LHCN-M2 (cell line): ENCODE measurements at places on chromosomes 5 and 9.

GRCh38 chr9:16499892-16500291, 370.6 kb downstream of the BNC2 start:
- no peak for DNase-seq

DNA sequence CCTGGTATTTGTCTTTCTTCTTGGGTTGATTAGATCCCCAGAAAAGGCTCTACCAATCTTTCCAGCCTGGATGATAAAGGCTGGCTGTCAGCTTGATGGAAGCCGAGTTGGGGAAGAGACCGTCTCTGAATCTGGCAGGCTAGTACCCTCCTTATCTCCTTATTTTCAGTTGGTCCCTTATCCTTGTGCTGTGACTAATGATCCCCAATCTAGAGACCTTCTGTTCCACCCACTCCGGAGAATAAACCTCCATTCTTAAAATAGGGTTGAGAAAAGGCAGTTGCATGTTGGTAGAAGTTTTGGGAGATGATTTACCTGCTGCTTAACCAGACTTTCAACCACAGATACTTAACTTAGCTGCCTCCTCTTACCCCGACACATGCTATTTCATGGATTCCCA, 52.3 kb downstream of the PRKACG start:
- no peak for DNase-seq

GRCh38 chr5:94240993-94241651, 377.3 kb downstream of the KIAA0825 start:
- DNase-seq = peak; percentile 54

GRCh38 chr5:98309785-98310598, 463.5 kb upstream of the RGMB start:
- DNase-seq = peak; percentile 100

- no peak for DNase-seq
Measured at GRCh38 chr5:74502479-74502950, 138.0 kb downstream of the ENC1 start.

GRCh38 chr9:116102596-116102995, 51.0 kb upstream of the PAPPA start:
- DNase-seq = no peak

DNA sequence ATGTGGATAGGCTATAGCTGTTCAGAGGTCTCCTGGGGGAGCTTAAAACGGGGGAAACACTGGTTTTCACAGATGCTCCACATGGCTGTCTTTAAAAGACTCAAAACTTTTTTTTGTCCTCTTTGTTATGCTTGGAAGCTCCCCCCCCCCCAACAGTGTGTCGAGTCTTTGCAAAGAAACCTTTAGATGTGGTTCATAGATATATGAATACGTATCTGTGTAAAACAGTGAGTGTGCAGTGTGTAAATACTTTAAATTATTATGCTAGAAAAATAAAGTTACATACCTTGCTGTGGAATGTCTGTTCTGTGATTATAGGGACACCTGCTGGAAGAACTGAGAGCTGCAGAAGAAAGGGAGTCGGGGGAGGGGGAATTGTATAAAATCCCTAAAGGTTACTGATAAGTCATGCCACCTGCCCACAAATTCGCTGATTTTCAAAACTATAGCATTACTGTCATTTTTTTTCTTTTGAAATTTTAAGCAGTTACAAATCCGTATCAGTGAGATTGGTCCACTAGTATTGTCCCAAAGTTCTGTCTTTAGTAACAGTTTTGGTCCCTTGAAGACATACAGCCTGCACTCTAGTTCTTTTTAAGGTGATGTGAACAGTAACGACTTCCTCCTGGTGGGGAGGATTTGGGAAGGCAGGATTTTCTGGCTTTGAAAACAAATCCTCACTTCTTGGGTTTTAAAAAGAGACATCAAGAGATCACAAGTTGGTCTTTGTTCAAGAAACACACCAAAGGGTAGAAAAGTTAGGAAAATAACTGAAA, 22.9 kb downstream of the RGMB start:
- peak; percentile 72 for DNase-seq

GRCh38 chr5:149988126-149988525, 12.3 kb downstream of the TIGD6 start:
- DNase-seq = no peak

DNA sequence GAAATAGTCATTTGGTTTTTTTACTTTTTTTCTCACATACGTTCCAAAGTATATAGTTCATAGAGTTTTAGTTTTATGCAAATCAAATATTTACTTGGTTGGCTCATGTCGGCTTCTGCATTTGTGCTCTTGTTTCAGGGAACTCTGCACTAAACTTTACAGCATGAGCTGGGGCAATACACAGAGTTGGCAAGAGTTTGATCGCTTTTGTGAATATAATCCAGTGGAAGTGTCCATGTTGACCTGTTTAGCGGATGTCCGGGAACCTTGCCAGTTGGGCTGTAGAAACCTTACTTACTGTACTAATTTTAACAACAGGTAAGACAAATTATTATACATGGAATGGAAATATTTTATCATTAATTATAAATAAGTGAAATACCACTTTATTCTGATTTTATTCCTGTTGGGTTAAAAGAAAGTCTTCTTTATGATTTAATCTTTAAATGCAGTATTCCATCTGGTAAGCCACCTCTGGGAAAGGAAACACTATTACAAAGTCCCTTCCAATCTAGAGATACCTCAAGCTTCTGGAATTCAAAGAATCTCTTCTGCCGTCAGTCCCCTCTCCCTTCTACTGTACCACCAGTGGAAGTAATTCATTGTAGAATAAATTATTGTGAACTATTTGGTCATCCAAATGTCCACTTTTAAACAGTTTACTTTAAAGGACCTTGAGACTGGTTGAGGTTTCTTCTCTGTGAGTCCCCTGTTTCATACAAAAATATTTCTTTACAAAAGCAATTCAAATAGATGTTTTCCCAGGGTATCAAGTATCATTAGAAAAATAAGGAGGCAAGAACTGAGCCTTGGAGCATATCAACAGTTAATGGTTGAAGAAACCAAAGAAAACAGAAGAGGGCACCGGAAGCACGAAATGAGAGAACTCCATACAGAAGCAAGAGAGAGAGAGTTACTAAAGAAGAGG, 45.2 kb upstream of the GLIPR2 start:
- peak; percentile 62 for DNase-seq

DNA sequence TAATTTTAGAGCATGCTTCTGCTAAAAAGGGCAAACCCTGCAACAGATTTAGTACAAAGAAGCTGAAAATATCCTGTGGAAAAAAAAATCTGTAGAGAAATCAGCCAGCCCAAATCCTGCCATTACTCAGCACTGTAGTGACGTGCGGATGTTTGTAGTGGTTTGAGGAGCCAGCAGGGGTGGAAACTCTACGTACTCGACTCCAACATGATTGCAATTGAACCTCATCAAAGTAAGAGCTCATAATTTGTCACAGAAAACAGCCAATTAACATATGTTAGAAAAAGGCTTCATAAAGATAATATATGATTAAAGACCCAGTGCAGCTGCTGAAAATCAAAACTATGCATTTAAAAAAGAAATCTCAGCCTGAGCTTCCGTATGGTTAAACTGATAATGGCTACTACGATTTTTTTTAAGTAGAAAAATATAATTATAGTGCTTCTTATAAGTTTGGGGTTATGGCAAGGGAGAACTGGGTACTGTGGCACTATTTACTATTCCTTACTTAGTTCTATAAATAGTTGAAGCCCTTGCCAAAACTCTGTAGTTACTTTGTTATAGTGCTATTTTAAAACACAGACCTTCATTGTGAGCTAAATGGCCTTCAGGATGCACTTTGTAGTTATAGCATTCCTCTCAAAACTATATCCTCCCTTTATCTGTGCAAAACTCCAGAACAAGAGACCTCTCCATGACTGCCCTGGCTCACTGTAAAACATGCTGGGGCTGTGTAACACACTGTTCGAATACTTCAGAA, 49.4 kb downstream of the MEF2C start:
- peak; percentile 70 for DNase-seq

- DNase-seq = no peak
Measured at GRCh38 chr5:89401659-89402058, 518.7 kb upstream of the MEF2C start.

- DNase-seq = no peak
Measured at GRCh38 chr9:123318202-123318601, 37.8 kb upstream of the CRB2 start.
